ENCODE measurements at places on chromosomes 6 and 20.

DNA sequence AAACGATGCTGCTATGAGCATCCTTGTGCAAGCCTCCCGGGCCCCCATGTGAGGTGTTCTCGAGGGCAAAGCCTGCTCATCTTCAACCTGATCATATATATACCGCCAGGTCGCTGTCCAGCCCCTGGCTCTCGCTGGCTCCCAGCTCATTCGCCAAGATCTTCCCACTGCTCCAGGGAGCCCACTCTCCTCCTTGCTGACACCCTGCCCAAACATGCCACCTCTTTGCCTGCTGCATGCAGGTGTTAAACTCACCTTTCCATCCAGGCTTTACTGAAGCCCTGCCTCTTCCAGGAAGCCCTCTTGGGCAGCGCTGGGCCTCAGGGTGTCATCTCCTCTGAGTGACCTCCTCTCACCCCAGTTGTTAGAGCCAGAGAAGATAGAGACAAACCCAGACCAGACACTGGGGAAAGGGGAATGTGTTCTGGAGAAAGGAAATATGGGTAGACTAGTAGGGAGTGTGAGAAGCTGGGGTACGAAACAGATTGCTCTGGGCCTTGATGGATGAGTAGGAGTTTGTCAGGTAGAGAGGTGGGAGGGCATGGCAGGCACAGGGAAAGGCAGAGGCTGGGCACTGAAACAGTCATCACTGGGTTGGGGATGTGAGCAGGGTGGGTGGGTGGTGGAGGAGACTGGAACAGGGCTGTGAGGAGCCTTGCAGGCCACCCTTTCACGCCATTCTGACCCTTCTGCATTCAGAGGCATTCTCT lies 1.2 kb upstream of the DLGAP4 start:
- DNase-seq, result no peak

- no peak for DNase-seq
Observed at GRCh38 chr6:111478749-111479148, 4.3 kb downstream of the REV3L start.

GRCh38 chr20:9480066-9480465 lies 34.3 kb upstream of the LAMP5 start:
- no peak for DNase-seq

- DNase-seq, result no peak
Observed at GRCh38 chr20:39812116-39812515, 850.0 kb downstream of the DHX35 start.

DNA sequence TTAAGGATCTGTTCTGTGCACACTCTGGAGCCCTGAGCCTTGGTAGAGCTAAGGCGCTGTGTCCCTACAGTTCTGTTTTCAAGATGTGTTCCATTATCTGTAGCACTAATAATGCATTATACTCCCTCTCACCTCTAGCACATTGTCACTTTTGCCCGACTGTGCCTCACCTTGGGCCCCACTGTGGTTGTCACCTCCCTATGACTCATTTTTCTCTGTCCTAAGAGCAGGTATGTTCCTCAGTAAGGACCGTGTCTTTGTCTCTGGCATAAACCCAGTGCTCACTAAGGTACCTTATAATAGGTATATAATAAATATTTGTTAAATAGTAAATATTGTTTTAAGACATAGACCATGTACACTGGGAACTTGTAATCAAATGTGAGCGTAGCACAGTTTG lies 942.5 kb upstream of the CITED2 start:
- no peak for DNase-seq

DNA sequence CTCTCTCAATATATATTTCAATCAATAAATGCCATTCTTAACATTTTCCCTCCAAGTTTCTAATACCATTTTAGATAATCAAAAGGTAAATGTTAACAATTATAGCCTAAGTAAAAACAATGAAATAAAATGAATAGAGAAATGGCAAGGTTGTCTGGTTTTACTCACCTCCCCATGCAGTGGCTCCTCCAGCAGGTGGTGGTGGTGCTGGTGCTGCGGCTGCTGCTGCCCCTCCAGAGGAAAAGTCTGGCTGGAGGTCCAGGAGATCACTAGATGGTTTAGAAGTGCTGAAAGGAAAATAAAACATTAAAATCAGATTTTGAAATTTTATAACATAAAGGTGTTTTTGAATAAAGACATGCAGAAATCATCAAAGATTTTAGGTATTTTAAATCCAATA lies 93.2 kb downstream of the PRSS35 start:
- no peak for DNase-seq

DNA sequence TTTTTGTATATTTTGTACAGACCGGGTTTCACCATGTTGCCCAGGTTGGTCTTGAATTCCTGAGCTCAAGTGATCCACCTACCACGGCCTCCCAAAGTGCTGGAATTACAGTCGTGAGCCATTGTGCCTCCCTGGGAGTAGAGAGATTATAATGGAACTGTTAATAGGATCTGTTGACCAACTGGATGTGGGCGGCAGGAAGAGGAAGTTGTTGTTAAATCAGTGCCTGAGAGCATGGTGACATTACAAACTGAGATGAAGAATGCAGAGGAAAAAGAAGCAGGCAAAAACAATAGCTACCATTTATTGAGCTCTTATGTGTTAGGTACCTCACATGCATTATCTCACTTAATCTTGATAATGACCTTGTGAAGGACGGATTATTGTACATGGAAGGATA lies 9.2 kb upstream of the L3MBTL3 start:
- no peak for DNase-seq

- DNase-seq, result no peak
Observed at GRCh38 chr6:126307849-126308248, 32.1 kb upstream of the CENPW start.

DNA sequence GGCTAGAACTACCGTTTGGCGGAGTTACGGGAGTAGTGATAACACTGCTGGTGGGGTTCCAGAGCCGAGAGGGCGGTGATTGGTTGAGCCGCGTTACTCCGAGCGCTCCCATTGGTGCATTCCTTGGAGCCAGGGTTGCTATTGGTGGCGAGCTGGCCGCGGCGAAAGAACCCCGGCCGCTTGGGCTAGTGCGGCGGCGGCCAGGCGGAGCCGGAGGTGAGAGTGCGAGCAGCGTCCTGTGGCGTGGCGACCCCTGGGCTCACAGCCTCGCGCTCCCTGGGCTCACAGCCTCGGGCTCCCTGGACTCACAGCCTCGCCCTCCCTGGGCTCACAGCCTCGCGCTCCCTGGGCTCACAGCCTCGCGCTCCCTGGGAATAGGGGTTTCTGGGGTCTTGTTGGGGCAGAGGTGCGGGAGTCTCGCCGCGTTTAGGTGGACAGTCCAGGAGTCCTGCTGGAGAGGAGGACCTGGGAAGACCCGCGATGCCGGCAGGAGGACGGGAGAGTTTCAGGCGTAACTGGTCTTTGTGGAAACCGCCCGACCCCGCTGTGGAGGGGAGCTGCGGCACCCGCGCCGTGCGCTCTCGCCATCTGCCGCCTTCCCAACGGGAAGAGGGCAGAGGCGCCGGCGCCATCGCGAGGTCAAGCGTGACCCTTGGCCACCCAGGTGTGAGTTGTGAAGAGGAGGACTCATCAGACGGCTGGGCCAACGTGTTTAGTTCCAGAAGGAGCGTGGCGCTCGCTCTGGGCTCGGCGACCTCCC lies 12.2 kb downstream of the PRDM13 start:
- no peak for DNase-seq

DNA sequence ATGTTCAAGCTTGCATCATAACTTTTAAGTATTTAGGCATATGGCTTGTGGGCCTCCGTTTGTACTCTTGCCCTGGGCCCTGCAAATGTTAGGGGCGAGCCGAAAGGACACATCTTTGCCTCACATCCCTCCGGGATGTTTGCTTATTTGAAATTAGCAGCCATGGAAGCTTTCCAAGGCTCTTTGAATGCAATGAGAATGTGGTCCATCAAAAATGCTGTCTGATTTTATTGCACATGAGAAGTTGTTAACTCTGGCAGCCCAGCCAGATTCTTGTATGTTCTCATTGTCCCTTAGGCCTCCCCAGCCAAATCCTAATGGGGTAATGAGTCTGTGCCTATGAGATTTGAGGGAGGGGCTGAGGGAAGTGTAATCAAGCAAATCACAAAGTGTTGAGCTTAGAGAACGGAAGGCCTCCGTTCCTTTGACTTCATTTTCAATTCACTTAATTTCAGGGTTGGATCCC lies 261.2 kb upstream of the MARCKS start:
- no peak for DNase-seq

- no peak for DNase-seq
Observed at GRCh38 chr20:57940868-57941522, 231.2 kb upstream of the PMEPA1 start.

GRCh38 chr6:85363870-85364269 lies 86.0 kb upstream of the NT5E start:
- DNase-seq, result no peak

- DNase-seq, result peak; percentile 33
Observed at GRCh38 chr20:1684872-1685271, 27.3 kb upstream of the SIRPG start.

GRCh38 chr20:33568868-33569801 lies 79.2 kb downstream of the CBFA2T2 start:
- no peak for DNase-seq

DNA sequence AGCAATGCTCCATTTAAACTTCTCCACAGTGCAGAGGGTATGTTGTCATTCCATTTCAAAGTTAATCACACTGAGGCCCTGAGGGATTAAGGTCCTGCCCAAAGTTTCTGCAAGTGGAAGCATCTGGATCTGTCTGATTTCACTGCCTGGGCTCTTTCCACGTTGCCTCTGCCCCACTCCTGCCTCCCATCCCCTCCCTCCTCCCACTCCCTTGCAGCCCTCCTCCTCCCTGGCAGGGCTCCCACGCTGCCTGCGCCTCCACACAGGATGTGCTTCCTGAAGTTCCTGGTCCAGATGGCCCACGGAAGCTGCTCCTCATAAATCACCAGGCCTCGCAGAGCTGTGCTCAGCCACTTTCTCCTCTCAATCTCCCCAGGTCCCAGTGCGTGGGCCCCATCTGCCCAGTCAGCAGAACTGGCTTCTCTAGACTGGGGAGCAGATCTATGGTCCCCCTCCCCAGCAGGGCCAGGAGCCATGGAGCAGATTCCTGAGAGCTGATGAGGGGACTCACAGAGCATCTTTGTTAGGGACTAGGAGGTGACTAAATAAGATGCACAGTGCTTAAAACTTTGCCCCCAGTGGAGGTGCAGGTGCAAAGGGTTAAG lies 65.4 kb upstream of the MAFB start:
- no peak for DNase-seq

DNA sequence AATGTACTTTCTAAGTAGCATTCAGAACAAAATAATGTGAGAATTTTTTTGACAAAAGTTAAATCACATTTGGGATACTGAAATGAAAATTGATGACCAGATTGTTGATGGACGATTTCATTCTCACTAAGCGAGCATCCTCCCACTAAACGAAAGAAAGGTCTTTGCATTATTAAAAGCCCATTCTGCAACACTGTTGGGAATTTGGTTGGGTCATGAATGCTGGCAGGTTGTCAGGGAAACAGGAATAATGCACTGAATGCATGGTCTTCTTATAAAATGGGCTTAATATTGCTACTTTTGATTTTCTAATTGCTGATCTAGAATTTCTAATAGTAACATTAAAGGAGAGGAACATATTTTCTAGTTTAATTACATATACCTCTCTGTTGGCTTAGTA lies 229.8 kb downstream of the NKAIN2 start:
- DNase-seq, result no peak

DNA sequence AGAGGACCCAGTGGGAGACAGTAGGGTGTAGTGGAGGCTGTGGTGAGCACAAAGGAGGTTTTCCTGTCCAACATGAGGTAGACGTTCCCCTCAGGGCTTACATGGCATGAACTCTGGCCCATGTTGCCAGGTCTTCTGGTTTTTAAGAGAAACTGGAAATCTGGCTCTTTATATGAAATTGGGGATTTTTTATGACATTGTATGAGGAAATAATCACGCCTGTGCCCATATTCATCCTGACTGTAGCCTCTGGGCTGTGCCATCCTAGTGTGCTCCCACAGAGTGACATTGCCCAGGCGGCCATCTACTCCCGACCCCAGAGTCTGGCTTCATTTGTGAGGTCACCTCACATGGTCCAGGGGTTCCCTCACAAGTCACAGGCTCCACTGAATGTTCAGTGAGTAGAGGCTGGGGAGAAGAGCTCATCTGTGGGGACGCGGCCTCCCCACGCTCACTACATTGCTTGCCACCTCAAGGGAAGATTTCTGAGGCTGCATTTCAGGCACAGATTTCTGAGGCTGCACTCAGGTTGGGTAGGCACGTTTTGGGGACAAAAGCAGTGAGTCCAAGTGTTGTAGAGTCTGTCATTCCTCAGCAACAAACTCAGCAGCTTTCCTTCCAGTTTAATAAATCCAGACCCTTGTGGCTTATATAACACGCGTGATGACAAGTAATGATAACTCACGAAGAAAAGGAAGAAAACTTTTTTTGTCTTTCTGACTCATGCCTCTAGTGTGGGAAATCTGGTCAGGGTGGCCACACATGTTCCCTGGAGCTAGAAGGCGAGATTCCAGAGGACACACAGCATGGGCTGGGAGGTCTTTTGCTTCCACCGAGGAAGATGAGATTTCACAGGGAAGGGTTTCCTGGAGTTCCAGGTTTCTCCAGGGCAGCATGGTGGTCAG lies 41.7 kb downstream of the SLC24A3 start:
- DNase-seq, result no peak

DNA sequence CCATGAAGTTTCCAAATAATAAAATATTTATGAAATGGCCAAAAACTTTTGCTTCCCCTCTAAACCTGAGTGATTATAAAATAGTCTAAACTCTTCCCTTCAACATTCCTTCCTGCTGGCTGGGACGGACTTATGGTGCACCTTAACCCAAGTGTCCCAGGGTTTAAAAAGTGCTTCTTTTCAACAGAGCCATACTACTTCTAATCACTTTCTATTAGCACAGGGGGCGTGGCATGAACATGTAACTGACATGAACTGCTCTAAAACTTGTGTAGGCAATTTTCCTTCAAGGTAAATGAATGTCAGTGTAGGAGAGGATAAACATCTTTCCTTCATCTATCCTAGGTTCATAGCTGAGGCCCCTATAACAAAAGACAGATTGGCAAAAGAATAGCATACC lies 163.6 kb upstream of the RIMS1 start:
- DNase-seq, result no peak

GRCh38 chr6:132361101-132361500 lies 40.2 kb downstream of the MOXD1 start:
- no peak for DNase-seq

DNA sequence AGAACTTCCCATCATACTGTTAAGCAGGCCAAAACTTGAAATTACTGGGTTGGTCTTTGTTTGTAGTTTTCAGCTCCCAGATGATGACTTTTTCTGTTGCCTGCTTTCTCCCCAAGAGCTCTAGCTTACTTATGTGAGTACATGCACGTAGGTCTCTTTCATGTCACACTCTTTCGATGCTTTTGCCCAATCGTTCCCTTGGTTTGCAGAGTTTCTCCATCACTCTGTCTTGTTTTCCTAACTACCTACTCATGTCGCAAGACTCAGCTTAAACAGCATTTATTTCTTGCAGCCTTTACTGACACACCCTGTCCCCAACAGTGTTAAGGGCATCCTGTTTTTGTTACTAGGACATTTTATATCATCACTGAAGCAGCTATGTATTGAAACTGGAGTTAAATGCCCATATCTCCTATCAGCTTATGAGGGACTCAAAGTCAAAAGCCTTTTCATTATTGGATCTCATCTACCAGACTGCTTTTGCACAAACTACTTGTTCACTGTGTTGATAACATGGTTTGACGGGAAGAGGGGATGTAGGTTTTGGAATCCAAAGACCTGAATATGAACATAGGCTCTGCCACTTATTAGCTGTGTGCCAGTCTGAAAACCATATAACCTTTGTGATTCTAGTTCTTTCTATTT lies 2.9 kb downstream of the ARG1 start:
- no peak for DNase-seq

- DNase-seq, result no peak
Observed at GRCh38 chr6:56660381-56660730, 17.7 kb upstream of the DST start.

GRCh38 chr6:15308435-15309213 lies 62.8 kb downstream of the JARID2 start:
- no peak for DNase-seq
